ENCODE measurements at places on chromosomes 5 and 9.

- no peak overlapping the region for H3K4me3 ChIP-seq
- H3K4me1 ChIP-seq = peaks cover 23% of the 10 kb centered on the region
- H3K27ac ChIP-seq = no peak overlapping the region
- DNase-seq = no peak
- H3K27me3 ChIP-seq = no peaks in the 10 kb centered on the region
Observed at GRCh38 chr9:133035669-133036068, 4.9 kb downstream of the GTF3C5 start.

DNA sequence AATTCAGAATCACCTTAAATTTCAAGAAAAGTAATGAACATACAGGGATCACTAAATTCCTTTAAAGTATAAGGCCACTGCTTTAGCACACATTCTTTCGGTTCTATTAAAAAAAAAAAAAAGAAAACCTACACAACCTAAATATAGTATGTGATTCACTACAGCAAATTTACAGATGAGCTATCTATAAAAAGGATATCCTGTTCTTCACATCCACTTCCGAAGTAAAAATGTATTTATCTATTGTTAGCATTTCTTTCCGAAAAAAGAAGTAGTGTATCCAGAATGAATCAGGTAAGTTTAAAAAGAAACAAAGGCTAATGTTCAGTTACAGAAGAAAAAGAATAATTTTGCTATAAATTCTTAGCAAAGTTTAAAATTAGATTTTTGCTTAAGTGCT is 70.2 kb downstream of the ECPAS start:
- no peak overlapping the region for H3K4me3 ChIP-seq
- H3K27ac ChIP-seq = no peak overlapping the region

DNA sequence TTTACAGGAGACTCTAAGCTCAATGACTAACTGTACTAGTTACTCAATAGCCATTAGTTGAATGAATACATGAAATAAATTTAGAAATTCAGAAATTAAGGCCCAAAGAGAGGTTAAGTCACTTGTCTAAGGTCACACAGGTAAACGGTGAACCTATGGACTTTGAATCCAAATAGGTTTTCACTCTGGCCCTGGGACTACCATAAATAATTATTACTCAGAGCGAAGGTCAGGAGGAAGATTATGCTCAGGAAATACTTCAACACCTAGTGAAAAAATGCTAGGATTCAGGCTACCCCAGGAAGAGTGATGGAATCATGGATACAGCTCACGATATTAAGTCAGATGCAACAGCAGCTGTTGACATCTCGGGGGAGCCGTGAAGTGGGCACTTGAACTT is 417.4 kb downstream of the GABRG2 start:
- H3K27ac ChIP-seq = no peak overlapping the region
- H3K27me3 ChIP-seq = no peaks in the 10 kb centered on the region
- no peak for DNase-seq
- no peak overlapping the region for H3K4me3 ChIP-seq
- no peaks in the 10 kb centered on the region for H3K36me3 ChIP-seq

- DNase-seq = peak; percentile 50
- peaks cover 3% of the 10 kb centered on the region for H3K27me3 ChIP-seq
- no peaks in the 10 kb centered on the region for H3K4me1 ChIP-seq
- H3K4me3 ChIP-seq = no peak overlapping the region
- no peaks in the 10 kb centered on the region for H3K36me3 ChIP-seq
- H3K27ac ChIP-seq = no peak overlapping the region
Observed at GRCh38 chr5:138282920-138283742, 8.7 kb upstream of the GFRA3 start.

GRCh38 chr5:128274441-128274840 is 190.9 kb downstream of the SLC12A2 start:
- H3K27me3 ChIP-seq = no peaks in the 10 kb centered on the region
- H3K4me1 ChIP-seq = peaks cover 8% of the 10 kb centered on the region
- no peak for DNase-seq
- no peak overlapping the region for H3K4me3 ChIP-seq
- no peak overlapping the region for H3K27ac ChIP-seq

- no peaks in the 10 kb centered on the region for H3K27me3 ChIP-seq
- no peak overlapping the region for H3K4me3 ChIP-seq
- H3K27ac ChIP-seq = no peak overlapping the region
- no peaks in the 10 kb centered on the region for H3K4me1 ChIP-seq
- no peak for DNase-seq
Observed at GRCh38 chr9:10230512-10230911, 382.3 kb downstream of the PTPRD start.

GRCh38 chr9:123097430-123098095 is 64.1 kb downstream of the GPR21 start:
- H3K36me3 ChIP-seq = peaks cover 23% of the 10 kb centered on the region
- H3K4me1 ChIP-seq = no peaks in the 10 kb centered on the region
- H3K4me3 ChIP-seq = no peak overlapping the region
- H3K27me3 ChIP-seq = no peaks in the 10 kb centered on the region
- no peak for DNase-seq
- no peak overlapping the region for H3K27ac ChIP-seq

DNA sequence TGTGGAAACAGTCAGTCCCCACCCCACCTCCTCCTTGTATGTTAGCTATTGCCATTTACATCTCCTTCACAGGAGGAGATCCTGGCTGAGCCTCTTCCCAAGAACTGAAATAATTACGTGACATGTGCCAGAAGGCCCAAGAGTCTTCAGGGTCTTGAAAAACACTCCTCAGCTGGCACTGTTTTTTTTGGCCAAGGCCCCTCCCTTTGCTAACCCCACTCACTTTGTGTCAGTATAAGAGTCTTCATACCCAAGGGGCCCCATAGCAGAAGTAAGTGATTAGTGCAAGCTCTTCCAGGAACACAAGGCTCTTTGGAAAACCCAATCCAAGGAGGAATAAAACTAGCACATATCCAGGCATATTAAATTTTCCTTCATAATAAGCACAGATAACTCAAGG is 5.7 kb upstream of the LARP1 start:
- H3K4me3 ChIP-seq = no peak overlapping the region
- no peak overlapping the region for H3K27ac ChIP-seq
- no peak for DNase-seq
- H3K27me3 ChIP-seq = no peaks in the 10 kb centered on the region
- peaks cover 13% of the 10 kb centered on the region for H3K4me1 ChIP-seq

DNA sequence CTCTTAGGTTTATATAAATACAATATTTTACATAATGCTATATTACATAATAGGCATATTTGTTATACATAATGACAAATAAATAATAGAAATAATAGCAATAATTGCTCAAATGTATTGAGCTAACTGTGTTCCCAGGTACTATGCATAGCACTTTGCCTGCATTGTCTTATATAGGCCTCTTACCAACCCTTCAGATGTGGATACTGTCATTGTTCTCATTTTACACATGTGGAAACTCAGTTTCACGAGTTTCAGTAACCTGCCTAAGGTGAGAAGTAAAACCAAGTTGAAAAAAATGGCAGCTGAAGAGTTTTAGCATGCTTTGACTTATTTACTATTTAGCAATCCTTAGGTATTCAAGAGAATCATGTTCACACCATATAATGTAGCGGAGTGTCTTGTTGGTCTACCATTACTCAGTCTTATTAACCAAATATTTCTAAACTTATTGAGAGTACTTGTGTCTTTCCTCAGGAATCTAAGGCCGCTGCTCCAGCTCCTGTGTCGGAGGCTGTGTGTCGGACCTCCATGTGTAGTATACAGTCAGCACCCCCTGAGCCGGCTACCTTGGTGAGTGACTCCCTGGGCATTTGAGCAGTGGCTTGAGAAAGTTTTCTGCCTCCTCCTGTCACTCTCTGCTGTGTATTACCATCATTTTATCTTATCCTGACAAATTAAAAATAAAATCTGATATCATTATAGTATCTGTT is 57.5 kb downstream of the ERAP1 start:
- peaks cover 18% of the 10 kb centered on the region for H3K4me1 ChIP-seq
- no peaks in the 10 kb centered on the region for H3K27me3 ChIP-seq
- no peak overlapping the region for H3K4me3 ChIP-seq
- H3K27ac ChIP-seq = no peak overlapping the region
- no peak for DNase-seq

- no peaks in the 10 kb centered on the region for H3K36me3 ChIP-seq
- H3K4me3 ChIP-seq = peak overlapping the region; percentile 58
- H3K27me3 ChIP-seq = no peaks in the 10 kb centered on the region
- peak overlapping the region; percentile 40 for H3K27ac ChIP-seq
- peaks cover 57% of the 10 kb centered on the region for H3K4me1 ChIP-seq
- DNase-seq = no peak
Observed at GRCh38 chr9:91211919-91212318, 149.8 kb downstream of the AUH start.

- H3K27me3 ChIP-seq = no peaks in the 10 kb centered on the region
- no peaks in the 10 kb centered on the region for H3K4me1 ChIP-seq
- no peak overlapping the region for H3K4me3 ChIP-seq
- DNase-seq = peak; percentile 3
Observed at GRCh38 chr5:148186248-148187003, 16.4 kb upstream of the SPINK6 start.

- peaks cover 26% of the 10 kb centered on the region for H3K4me1 ChIP-seq
- no peaks in the 10 kb centered on the region for H3K27me3 ChIP-seq
- no peak overlapping the region for H3K4me3 ChIP-seq
- no peak for DNase-seq
- H3K36me3 ChIP-seq = peaks cover 60% of the 10 kb centered on the region
Observed at GRCh38 chr5:10262121-10262774, 12.2 kb downstream of the CCT5 start.

DNA sequence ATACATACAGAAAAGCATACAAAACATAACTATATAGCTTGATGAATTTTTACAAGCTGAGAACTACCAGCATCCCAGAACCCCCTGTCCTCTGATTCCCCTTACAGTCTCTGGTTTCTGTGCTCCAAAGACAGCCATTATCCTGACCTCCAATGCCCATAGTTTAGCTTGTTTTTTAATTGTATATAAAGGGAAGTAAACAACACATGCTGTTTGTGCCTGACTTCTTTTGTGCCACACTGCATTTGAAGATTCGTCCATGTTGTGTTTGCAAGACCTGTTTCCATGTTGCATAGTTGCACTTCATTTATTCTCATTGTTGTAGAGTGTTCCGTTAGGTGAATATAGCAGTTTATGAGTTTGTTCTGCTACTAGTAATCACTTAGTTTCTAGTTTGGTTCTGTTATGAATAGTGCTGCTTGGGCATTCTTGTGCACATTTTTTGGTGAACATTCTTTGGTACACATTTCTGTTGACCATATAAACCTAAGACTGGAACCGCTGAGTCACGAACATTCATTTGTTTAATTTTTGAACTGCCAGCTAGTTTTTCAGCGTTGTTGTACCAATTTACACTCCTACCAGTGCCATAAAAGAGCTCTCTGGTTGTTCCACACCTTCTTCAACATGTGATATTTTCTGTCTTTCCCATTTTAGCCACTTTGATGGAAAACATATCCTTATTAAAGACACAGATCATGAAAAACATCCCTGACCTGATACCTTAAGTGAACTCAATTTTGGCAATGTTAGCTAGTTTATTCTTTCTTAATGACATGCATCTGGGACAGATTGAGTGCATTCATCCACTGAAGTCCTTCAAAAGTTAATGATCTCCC is 78.1 kb upstream of the ANXA1 start:
- H3K36me3 ChIP-seq = no peaks in the 10 kb centered on the region
- no peaks in the 10 kb centered on the region for H3K27me3 ChIP-seq
- peak overlapping the region; percentile 75 for H3K27ac ChIP-seq
- peaks cover 27% of the 10 kb centered on the region for H3K4me1 ChIP-seq

DNA sequence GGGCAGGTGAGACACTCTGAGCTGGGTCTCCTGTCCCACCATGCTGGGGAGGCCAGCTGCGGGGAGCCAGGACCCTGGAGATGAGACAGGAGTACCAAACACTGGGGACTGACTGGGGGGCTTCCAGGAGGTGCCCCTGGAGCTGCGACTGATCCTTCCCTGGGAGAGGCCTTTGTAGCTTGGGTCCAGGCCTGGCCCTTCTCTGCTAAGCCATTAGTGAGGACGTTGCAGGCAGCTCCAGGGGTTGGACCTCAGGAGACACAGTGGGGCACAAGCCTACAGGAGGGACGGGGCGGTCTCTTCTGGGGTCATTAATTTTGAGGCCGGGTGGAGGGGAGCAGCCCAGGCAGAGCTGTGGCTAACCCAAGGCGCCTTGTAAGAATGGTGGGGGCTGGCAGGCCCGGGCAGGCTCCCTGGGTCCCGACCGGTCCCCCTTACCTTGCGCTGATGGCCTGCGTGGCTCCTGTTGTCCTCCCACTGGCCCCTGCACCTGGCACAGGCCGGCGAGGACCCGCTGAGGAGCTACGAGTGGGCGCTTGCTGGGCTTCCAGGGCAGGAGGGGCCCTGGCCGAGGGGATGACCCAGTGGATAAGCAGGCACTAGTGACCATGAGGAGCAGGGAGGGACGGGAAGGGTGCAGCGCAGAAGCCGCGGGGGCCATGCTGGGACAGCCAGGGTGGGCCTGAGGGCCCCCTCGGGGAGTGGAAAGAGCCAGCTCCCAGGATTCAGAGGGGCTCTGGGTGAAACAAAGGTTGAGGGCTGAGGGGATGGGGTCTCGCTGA is 5.1 kb downstream of the MRPS2 start:
- H3K4me3 ChIP-seq = no peak overlapping the region
- H3K36me3 ChIP-seq = peaks cover 29% of the 10 kb centered on the region
- DNase-seq = no peak
- H3K27me3 ChIP-seq = no peaks in the 10 kb centered on the region
- H3K27ac ChIP-seq = no peak overlapping the region

- no peaks in the 10 kb centered on the region for H3K27me3 ChIP-seq
- peaks cover 11% of the 10 kb centered on the region for H3K36me3 ChIP-seq
Observed at GRCh38 chr9:22046243-22046885, 37.3 kb upstream of the CDKN2B start.

DNA sequence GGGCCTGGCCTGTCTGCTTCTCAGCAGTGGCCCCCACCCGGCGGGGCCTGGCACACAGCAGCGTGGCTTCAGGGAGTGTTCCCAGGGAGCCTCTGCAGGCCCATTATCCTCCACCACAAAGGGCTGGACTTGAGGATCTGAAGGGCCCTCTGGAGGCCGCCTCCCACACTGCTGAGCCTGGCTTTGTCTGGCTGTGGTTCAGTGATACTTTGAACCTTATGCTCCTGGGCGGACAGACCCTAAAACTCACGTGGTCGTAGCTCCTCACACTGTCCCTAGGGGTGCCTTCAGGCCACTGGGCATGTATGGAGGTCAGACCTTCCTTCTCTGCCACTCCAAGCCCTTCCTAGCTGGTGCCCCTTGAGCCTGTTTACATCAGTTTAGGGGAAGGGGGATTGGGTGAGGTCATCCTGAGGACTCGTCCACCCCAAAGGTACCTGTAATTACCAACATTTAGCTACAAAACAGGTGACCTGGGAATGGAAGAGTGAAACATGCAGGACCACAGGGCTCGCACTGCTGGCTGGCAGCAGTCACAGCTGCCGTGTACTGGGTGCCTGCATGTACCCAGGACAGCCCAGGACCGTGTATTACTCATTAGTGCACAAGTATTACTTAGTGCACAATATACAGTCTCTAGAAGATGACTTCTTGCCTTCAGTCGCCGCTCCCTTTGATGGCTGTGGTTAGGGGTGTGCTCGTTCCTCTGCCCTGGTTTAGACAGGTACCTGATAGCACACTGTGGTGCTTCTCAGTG is 8.5 kb downstream of the GRHPR start:
- DNase-seq = no peak
- H3K4me3 ChIP-seq = no peak overlapping the region
- H3K4me1 ChIP-seq = no peaks in the 10 kb centered on the region
- no peaks in the 10 kb centered on the region for H3K36me3 ChIP-seq
- no peak overlapping the region for H3K27ac ChIP-seq

- no peak for DNase-seq
- no peaks in the 10 kb centered on the region for H3K27me3 ChIP-seq
- H3K27ac ChIP-seq = no peak overlapping the region
Observed at GRCh38 chr5:86354664-86355063, 263.1 kb upstream of the COX7C start.

- H3K27me3 ChIP-seq = no peaks in the 10 kb centered on the region
- peaks cover 43% of the 10 kb centered on the region for H3K36me3 ChIP-seq
- peak overlapping the region; percentile 54 for H3K4me3 ChIP-seq
- DNase-seq = peak; percentile 46
- H3K27ac ChIP-seq = peak overlapping the region; percentile 82
- peaks cover 96% of the 10 kb centered on the region for H3K4me1 ChIP-seq
Observed at GRCh38 chr5:107576736-107577393, 93.9 kb downstream of the EFNA5 start.
